Gastroesophageal sphincter (tissue), 4 donors: ENCODE measurements at places on chromosomes 5 and 9.

- no peak for ATAC-seq
These were observed 14.0 kb downstream of the OLFML2A start for GRCh38 chr9:124790801-124791505.

GRCh38 chr9:131695366-131695765 is 44.5 kb downstream of the RAPGEF1 start:
- no peak for ATAC-seq

- ATAC-seq = no peak
These were observed 13.1 kb upstream of the ARL15 start for GRCh38 chr5:54323495-54323894.

DNA sequence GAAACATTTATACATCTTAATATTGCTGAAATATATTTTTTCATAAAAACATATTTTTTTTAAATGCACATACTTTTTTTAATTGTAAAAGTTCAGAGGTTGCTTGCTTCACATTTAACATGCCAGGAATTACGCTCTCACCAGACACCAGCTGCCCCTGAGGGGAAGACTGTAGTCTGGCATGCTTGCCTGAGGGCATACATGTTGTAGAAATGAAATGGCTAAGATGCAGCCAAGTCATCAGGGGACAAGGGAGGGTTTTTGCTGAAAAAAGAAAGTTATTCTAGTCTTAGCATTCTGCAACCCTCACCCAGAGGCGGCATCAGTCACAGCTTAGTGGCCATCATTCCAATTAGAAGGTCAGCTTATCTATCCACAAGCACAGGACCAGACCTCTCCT is 426.7 kb upstream of the FTMT start:
- ATAC-seq = no peak

DNA sequence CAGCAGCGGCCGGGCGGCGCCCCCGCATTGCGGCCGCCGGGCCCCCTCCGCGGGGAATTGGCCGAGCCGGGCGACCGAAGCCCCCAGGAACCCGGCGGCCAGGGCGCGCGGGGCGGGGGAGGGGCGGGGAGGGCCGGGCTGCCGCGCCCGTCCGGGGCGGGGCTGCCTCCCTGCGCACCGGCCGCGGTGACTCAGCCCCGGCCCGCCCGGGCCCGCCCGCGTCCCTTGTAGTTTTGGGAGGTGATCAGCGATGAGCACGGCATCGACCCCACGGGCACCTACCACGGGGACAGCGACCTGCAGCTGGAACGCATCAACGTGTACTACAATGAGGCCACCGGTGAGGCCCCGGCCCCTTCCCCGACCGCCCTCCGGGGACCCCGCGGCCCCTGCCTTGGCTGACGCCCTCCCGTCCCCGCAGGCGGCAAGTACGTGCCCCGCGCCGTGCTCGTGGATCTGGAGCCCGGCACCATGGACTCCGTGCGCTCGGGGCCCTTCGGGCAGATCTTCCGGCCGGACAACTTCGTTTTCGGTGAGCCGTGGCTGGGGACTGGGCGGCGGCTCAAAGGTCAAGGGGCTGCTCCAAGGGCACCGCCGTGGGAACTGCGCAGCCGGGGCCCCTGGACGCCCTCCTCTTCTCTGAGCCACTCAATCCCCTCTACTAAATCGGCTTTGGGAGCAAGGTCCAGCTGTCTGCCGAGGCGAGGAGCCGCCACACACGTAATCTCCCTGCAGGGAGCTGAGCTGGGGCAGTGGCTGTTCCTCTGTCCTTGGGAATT is 592 bp downstream of the TUBB4B start:
- ATAC-seq = peak; percentile 56

GRCh38 chr9:10230512-10230911 is 382.3 kb downstream of the PTPRD start:
- ATAC-seq = no peak

DNA sequence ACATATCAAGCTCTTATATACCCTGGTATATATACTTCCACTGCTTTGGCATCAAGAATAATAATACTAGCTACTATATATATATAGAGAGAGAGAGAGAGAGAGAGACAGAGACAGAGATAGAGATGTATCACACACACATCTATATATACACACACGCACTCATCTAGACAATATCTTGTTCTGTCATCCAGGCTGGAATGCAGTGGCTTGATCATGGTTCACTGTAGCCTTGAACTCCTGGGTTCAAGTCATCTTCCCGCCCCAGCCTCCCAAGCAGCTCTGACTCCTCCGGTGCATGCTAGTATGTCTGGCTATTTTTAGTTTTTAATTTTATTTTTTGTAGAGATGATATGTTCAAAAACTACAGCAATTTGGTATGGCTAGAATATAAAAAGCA is 22.5 kb downstream of the ANKHD1 start:
- no peak for ATAC-seq

DNA sequence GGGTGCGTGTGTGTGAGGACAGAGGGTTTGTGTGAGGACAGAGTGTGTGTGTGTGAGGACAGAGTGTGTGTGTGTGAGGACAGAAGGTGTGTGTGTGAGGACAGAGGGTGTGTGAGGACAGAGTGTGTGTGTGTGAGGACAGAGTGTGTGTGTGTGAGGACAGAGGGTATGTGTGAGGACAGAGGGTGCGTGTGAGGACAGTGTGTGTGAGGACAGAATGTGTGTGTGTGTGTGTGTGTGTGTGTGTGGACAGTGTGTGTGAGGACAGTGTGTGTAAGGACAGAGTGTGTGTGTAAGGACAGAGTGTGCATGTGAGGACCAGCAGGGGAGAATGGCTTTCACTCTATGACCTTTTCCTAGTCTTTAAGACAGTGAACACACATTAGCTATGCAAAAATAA is 63.1 kb upstream of the UBAC1 start:
- ATAC-seq = no peak

GRCh38 chr5:66180282-66181155 is 36.4 kb downstream of the SREK1 start:
- no peak for ATAC-seq

DNA sequence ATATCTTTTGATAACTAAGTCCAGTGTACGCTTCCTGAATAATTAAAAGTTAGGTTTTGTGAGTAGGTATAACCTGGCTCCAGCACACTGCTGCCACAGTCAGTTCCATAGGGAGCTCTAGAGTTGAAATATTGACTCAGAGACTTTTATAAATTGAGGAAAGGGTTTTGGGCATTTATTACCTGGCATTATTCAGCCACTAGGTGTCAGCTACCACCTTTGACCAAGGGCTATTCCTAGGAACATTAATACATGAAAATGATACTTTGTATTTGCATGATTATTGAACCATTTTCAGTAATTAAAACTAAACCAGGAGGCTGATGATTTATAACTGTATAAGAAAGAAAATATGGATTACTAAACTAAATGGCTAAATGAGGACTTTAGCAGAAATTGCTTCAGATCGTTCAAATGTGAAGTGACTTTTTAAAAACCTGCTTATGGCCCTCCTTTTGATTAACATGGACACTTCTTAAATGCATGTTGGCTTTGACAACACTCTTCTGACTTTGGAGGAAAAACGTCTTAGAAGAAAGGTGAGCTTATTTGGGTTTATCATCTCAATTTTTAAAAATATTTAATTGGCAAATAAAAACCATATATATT is 83.0 kb downstream of the SMC2 start:
- no peak for ATAC-seq

GRCh38 chr9:131739133-131739958 is 530 bp downstream of the RAPGEF1 start:
- peak; percentile 66 for ATAC-seq

- ATAC-seq = no peak
These were observed 74.2 kb upstream of the FBXL7 start for GRCh38 chr5:15425766-15426165.

DNA sequence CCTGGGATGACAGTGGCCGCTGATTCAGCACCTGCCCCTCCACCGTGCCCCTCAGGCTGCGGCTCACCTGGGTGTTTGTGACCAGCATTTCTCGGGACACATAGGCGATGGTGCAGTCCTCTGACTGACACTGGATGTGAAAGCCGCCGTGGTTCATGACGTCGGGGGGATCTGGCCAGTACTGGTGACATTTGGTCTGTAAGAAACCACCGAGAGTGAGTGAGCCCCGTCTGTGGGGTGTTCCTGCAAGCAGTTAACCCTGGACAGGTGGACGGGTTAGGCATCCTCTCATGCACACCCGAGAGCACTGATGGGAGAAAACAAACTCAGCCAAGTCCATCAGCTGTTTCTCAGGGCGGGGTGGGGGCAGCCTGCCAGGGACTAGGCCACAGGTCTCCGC is 62.5 kb upstream of the EPB41L4B start:
- no peak for ATAC-seq

- ATAC-seq = no peak
These were observed 266.4 kb upstream of the ZNF608 start for GRCh38 chr5:125012727-125013451.

- ATAC-seq = no peak
These were observed 21.0 kb upstream of the TOR1B start for GRCh38 chr9:129781981-129782380.

DNA sequence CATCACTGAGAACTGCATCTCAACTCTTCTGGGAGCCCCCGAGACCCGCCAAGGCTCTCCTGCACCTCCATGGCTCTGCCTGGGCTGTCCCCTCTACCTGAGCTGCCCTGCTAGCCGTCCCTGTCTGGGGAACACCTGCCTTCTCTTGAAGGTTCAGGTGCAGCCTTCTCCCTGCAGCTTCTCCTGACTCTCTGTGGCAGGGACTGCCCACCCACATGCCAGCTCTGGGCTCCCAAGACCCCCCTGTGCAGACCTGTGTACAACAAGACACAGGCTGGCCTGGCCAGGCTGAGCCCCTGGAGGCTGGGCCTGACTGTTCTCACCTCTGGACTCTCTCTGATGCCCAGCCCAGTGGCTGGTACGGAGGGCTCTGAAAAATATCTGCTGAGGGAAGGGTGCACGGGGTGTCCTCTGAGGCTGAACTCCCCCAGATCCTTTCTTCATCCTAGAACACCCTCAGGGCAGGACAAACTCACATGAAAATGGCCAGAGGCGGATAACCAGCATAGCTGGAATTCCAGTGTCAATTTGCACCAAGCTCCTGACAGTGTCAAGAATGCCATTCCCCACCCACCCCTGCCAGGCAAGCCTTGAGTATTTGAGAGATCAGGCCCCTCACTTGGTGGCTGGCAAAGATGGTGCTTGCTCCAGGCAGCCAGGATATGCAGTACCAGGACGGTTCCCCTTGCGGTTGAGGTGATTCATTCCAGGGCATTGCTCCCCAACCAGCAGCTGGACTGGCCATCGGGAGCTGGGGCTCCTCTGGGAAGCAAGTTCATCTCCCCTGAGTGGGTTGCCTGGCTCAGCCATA is 40.9 kb upstream of the SLC25A51 start:
- ATAC-seq = no peak

GRCh38 chr5:142357469-142358090 is 32.8 kb upstream of the SPRY4 start:
- ATAC-seq = no peak

GRCh38 chr5:59097712-59098111 is 514.8 kb downstream of the RAB3C start:
- no peak for ATAC-seq

GRCh38 chr5:133403741-133404364 is 208.5 kb downstream of the FSTL4 start:
- ATAC-seq = no peak

DNA sequence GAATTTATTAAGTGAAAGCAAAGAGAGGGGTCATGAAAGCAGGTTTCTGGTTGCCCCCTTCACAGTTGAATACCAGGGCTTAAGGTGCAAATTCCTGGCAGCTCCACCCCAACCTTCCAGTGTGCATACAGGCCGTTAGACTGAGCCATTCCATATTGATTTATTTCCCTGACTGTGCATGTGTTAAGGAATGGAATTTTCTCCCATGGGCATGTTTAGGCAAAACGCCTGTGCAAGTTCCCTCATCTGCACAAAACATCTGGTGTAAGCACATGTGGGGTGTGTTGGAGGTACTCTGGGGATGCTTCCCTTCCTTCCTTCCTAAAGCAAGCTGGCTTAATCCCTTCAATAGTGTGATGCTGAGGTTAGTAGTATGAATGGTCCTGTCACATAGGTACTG is 1470.6 kb downstream of the MAT2B start:
- no peak for ATAC-seq

DNA sequence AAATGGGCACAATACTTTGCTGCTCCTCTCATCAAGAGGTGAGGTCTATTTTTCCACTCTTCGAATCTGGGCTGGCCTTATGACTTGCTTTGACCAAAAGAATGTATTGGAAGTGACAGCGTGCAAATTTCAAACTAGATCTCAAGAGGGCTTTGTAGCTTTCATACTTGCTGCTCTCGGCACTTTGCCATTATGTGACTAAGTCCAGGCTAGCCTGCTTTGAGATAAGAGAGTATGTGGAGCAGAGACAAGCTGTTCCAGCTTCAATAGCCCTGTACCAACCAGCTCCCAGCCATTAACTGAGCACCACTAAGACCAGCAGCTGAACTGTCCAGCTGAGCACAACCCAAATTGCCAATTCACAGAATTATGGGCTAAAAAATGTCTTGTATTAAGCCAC is 124.6 kb downstream of the ACER2 start:
- no peak for ATAC-seq

DNA sequence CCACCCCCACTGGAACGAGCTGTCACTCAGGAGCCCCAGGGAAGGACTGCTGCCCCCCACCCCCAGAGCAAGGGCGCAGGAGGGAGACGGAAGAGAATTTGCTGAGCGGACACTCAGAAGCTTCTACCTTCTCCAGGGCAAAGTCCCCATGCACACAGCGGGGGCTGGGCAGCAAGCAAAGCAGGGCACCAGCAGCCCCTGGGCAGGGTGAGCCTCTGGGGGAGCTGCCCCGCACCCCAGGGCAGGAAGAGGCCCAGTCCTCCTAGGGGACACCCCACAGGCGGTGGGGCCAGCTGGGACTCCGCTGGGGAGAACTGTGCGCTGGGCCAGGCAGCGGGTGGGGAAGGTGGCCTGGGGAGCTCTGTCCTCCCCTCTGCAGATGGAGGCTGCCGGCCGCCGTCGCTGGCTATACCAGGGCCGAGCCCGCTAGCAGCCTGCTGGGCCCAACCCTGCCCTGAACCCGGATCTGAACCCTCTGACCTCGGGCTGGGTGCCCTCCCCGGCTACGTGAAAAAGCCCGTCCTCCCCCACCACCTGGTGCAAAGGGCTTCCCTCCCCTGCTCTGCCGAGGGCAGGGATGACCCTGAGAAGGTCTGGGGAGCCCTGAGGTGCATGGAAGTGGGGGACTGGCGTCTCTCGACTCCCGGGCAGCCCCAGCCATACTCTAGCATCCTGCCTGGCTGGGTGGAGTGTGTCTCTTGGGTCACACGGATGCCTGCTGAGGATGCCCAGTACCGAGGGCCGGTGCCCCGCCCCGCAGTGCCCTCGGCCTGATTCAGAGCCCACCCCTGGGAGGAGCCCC is 597 bp upstream of the SLC34A3 start:
- ATAC-seq = no peak
